ENCODE measurements at places on chromosomes 1 and 21.

- DNase-seq: no peak
Observed at GRCh38 chr21:14877581-14878228, 187.1 kb downstream of the NRIP1 start.

DNA sequence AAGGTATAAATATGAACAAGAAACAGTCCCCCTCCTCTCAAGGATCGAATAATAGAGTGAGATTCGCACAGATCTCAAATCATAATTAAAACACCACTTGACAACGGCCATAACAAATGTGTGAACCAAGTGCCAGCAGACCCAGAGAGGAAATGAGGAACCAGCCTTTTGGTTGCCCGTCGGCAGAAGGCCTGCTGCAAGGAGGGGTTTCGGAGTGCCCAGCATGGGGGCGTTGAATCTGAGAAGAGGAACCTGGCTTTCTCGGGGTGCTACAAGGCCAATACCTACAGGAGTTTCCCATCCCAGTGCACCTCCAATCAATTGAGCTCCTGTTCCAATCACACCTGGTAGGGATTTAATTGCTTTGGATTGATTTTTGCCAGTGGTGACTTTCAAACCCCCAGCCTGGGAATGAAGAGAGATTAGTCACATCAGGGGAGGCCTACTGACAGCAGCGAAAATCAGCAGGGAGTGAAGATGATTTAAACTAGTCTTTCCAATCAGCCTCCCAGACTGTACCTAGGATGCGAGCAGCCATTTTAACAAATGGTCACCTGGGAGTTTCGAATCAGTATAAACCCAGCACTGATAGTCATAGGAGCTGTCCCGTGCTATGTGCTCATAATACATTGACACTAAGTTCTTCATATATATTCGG lies 263.8 kb downstream of the KAZN start:
- DNase-seq: no peak

- no peak for DNase-seq
Observed at GRCh38 chr21:25836396-25836795, 101.6 kb downstream of the GABPA start.

DNA sequence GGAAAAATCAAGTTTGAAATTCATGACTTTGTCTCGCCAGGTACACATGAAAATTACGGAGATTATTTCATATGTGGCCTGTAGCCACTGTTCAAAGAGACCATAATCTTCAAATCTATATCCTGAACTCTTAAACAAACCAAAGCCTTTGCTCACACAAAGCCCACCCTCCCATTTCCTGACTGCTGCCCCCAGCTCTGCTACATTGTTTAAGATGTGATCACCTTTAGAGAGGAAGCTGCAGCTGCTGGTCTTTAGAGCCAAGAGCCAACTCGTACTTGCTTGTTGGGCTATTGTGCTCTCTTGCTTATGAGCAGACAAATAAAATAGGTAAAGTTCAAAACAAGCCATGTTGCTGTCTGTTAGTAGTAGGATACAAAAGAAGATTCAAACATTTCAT lies 71.9 kb downstream of the DTL start:
- no peak for DNase-seq

DNA sequence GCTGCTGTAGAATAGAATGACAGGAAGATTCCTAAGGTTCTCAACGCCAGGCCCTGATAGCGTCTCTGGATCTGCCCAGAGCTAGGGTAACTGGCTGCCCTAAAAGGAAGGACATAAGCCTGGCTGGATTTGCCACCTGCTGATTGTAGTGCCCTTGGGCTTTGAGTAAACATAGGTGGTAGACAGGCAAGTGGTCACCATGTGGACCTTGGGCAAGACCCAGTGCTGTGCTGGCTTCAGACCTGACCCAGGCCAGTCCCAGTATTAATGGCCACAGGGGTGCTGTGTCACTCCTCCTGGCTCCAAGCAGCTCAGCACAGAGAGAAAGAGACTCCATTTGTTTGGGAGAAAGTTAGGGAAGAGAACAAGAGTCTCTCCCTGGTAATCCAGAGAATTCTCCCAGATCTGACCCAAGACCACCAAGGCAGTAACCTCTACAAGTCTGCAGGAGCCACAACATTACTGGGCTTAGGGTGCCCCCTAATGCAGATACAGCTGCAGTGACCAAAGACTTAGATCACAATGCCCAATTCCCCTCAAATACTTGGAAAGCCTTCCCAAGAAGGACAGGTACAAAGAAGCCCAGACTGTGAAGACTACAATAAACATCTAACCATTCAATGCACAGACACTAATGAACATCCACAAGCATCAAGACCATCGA lies 44.5 kb downstream of the PHTF1 start:
- no peak for DNase-seq

Data from NCI-H345 (cell line).